SK-N-SH treated with all-trans-retinoic acid at 6 μM for 48 hours (cell line): ENCODE measurements at places on chromosomes 3 and 15.
A peak's percentile ranks its signal among the peaks of the same experiment; 100 is the strongest.

- ATAC-seq, result peak; percentile 38; the same call in 1 of the 3 replicates
Measured at GRCh38 chr3:105444725-105445124, 78.0 kb downstream of the ALCAM start.

GRCh38 chr15:72199721-72200212 lies 2.2 kb upstream of the GRAMD2A start:
- peak; percentile 54 for ATAC-seq

GRCh38 chr15:63396152-63396928 lies 14.7 kb upstream of the CA12 start:
- no peak for ATAC-seq

DNA sequence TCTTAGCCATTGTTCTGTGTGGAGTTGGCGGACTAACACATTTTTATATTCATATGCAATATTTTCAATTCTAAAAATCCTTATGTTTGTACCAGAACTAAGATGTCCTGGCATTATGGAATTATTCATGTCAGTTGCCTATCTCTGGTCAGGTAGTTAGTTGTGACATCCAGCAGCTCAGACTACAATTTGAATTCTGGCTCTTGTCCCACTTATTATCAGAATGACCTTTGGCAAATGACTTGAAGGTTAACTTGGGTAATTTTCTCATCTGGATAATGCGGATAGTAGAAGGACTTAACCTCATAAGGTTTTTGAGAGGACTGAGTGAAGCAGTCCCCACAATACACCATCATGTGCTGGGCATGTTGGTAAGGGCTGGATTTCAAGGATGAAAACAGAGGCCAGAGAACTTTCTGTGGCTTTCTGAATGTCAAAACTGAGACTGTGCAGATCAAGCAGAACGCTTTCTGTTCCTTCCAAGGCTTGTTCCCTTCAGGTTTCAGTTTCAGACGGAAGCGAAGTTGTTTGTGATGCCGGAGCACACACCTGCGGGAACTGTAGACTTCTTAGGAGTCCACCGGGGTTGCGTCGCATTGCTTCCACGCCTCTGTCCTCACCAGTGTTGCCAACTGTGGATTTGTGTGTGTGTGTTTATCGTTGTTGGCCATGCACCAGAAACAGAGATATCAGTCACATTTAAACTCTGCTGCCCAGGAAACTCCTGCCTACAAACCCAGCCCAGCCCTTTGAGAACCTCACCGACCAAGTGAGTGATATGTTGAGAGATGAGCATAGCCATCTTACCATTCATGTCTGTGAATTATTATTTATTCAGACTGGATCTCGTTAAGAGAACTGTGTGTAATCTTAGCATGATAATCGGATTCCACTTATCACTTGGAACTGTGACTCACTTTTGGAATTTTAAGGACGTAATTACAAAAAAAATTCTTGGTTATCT lies 76.0 kb downstream of the PTPRG start:
- ATAC-seq, result peak; percentile 85

- ATAC-seq, result no peak
Measured at GRCh38 chr3:194512895-194513601, 26.2 kb upstream of the ATP13A3 start.

- ATAC-seq, result no peak; the same call in 2 of the 3 replicates
Measured at GRCh38 chr3:161556533-161556932, 59.9 kb downstream of the OTOL1 start.

DNA sequence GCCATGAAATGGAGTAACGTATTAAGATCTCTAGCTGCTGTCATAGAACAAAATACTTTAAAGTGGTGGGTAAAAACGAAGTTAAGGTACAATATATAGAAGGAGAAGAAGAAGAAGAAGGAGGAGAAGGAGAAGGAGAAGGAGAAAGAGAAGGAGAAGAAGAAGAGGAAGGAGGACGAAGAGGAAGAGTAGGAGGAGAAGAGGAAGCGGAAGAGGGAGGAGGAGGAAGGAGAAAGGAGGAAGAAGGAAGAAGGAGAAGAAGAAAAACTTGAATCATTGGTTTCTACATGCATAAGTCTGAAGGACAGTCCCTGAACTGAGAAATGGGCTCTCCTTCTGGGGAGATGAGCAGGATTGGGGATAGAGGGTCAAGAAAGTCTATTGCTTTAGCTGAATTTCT lies 22.4 kb downstream of the WWTR1 start:
- ATAC-seq, result no peak

DNA sequence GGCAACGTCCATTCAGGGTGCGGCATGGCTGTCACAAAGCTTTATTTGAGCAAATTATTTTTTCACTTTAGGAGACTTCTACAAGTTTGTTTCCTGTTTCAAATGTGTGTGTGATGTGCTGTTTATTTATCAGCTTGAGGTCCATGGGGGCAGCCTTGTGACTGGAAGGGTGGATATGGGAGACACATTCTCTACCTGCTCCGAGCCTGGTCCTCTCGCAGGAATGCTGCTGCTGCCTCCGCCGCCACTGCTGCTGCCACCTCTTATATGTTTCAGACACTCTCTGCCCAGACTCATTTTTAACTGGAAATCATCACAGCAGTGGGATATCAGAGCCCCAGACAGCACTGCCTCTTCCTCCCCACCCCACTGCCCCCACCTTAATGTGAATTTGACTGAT lies 83.5 kb upstream of the PXYLP1 start:
- ATAC-seq, result no peak

DNA sequence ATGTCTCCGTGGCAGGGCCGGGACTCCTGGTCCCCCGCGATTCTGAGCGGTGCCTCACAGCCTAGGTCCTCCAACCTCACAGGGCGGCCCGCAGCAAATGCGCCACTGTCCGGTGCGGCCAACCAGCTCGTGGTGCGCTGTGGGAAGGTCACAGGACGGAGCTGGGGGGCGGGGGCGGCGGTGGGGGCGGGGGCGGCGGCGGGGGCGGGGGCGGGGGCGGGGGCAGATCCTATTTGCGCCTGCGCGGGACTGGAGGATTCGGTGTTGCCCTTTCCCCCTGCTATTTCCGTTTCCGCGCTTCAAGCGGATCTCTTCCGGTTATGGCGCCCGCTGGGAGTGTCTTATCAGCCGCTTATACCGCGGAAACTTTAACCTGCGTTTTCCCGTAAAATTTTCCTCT lies 106.7 kb upstream of the SNRPN start:
- ATAC-seq, result peak; percentile 63

GRCh38 chr3:68757157-68757556 lies 175.2 kb downstream of the TAFA4 start:
- ATAC-seq, result no peak

- peak; percentile 85 for ATAC-seq
Measured at GRCh38 chr3:179098388-179099077, 26.9 kb upstream of the ZMAT3 start.

GRCh38 chr15:58694641-58695398 lies 54.7 kb downstream of the ADAM10 start:
- no peak for ATAC-seq

DNA sequence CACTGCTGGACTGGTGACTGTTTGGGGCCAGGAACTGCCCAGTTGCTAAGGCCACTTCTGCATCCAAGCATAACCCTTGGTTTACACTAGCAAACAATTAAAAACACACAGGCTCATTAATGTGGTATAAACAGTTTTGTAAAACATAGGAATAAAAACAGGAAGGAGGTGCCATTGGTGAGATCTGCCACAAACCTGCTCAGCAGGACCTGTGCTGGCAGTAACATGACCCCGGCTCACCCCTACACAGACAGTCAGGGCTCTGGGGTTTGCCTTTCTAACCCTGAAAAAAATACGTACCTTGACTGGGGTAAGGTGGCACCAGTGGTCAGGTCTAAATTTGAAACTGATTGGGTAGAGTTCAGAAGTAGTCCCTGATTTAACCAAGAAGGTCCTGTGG lies 76.2 kb downstream of the ATP1B3 start:
- no peak for ATAC-seq

DNA sequence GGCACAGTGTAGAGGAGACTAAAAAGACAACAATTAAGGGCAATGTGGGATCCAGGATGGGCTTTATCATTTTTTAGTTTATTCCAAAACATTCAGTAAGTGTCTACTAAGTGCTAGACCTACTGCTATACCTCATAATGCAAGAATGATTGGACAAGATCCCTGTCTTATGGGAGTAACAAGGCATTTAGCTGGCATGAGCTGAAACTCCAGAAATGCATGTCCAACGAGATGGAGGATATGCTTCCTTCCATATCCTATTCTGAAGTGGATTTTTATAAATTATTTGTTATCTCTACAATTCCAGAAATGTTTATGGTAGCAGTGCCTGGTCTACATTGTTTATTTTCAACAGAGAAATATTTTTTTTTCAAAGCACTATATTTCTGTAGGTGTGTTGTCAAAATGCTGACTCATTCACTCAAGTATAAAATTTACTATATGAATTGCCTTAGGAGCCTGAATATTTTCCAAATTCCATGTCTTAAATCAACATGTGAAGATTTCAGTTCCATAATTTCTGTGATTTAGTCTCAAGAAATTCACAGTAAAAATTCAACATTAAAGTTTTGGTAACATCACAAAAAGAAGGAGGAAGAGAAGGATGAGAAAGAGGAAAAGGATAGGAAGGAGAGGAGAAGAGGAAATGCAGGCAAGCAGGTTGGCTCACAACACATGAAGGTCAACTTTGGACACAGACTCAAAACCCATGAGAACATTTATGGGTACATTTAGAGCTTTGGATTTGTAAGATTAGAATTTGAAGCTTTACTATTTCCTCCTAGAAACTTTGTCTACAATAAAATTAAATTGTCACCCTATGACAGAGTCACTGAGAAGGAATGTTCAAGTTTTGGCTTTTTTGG lies 88.6 kb downstream of the P3H2 start:
- no peak for ATAC-seq

- no peak for ATAC-seq
Measured at GRCh38 chr3:193960487-193961274, 175.3 kb upstream of the HES1 start.

- no peak for ATAC-seq
Measured at GRCh38 chr15:68274201-68274848, 3.2 kb upstream of the FEM1B start.

DNA sequence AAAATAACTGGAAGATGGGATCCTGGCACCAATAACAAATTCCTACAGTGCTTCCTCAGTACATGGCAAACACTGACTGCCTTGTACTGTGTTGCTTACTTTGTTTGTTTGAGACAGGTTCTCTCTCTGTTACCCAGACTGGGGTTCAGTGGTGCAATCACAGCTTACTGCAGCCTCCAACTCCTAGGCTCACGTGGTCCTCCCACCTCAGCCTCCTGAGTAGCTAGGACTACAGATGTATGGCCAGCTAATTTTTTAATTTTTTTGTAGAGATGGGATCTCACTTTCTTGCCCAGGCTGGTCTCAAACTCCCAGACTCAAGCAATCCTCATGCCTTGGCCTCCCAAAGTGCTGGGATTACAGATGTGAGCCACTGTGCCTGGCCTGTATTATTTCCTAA lies 3.7 kb upstream of the ALPK3 start:
- ATAC-seq, result no peak

- ATAC-seq, result no peak
Measured at GRCh38 chr3:56397798-56398197, 70.5 kb downstream of the ERC2 start.

DNA sequence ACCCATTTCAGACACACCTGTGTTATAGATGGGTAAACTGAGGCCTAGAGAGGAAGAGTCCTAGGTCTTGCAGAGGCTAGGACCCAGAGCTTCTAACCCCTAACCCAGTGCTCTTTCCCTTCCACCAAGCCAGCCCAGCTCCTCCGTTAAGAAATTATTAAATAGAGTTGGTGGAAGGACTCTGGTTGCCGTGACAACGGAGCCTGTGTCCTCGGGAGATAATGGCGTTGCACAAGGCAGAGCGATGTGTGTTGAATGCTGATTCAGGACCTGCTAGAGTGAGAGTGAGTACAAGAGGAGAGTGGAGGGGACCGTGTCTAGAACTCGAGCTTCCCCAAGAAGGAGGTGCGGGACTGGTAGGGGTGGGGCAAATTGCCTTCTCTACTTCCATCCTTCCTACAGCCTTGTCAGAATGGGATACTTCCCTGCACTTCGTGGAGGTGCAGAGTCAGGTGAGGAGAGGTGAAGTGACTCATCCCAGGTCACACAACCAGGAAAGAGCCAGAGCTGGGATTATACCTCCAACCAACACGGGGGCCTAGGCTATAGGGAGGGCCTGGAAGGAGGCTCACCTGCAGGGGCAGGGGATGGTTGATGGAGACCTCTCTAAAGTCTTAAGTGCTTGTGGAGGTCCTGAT lies 8.6 kb downstream of the SLC6A1 start:
- no peak for ATAC-seq

- ATAC-seq, result peak; percentile 79
Measured at GRCh38 chr15:70775160-70775559, 11.8 kb upstream of the UACA start.

DNA sequence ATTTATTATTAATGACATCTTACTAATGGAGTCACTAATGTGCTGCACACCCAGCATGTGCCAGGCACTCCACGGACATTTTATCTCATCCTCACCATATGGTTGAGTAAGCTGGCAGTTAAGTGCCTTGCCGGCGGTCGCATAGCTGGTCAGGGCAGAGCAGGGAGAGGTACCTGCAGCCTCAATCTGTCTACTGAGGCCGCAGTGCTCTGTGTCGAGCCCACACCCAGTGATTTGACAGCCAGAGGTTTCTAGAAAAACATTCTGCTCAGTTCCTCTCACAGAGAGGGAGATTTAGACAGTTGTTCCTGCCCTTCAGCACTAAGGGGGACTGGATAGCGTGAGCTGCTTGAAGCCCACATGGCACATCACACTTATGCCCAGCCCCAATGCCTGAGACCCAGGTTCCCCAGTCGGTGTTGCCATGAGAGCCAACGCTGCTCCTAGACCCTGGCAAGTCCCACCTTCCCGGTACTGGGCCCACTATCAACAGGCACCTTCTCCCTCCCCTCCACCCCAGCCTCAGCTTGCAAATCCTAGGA lies 2.6 kb downstream of the LIPC start:
- no peak for ATAC-seq

GRCh38 chr3:142353571-142353970 lies 94.3 kb downstream of the XRN1 start:
- ATAC-seq, result no peak

DNA sequence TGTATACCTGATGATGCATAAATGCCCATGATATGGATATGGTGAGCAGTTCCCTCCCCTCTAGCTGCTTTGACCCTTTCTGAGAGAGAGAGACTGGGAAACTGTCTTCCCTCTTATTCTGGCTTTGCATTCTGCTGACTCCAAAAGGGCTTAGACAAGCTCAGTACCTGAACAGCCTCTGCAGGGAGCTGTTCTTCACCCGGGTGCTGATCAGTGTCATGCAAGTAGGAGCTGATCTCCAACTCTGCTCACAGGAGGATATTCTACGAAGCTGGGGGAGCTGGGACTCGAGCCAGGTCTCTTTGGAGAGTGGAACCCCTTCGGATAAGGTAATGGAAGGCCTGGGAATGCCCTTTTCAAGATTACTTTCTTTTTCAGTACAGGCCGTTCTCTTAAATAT lies 237.1 kb downstream of the RYR3 start:
- ATAC-seq, result peak; percentile 92

DNA sequence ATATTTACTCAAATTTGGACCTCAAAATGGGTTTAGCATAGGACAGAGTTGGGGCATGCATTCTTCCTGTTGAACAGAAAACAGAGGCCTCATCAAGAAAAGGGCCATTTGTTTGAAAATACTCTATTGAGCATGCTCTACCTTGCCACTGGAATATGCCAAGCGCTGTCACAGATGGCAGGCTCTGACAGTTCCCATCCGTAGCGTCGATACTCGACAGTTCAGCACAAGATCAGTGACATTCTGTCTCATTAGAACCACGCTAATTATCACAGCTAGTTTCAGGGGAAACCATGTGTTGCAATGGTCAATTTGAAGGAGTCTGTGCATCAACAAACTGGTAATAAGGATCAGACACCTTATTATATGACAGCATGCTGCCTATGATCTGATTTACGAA lies 54.5 kb downstream of the SATB1 start:
- ATAC-seq, result no peak
